Substantia nigra (tissue), 51 donors: ENCODE measurements at places on chromosomes 1 and 21.

DNA sequence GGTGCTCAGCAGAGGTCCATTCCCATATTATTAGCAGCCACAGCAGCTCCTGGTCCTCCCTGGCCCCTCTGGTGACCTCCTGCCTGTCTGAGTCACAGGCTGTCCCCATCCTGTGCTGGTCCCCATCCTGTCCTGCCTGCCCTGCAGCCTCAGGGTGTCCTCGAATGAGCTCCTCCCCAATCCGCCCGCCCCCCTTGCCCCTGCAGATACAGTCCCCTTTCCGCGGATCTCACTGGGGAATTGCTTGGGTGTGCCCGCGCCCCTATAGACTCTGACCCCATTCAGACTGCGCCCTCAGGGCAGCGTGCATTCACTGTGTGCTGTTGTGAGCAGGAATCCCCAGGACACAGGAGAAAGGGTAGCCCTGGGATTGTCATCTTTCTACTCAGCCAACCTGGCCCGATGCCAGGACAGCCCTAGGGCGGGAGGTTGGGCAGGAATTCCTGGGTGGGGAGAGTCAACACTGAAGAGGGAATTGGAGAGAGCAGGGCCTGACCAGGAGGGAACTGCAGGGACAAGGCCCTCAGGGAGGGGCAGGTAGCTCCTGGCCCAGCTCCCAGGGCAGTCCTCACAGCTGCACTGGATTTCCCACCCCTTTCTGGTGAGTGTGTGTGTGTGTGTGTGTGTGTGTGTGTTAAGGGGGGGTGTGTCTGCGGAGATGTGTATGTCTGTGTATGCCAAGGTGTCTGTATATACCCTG, 1.1 kb upstream of the GUCA2A start:
- DNase-seq = no peak

- DNase-seq = no peak
Observed at GRCh38 chr21:23613014-23613413, 1994.3 kb downstream of the MRPL39 start.

GRCh38 chr1:167166690-167167075, 54.0 kb upstream of the POU2F1 start:
- DNase-seq = no peak

- DNase-seq = no peak
Observed at GRCh38 chr21:29343519-29343918, 44.8 kb downstream of the BACH1 start.

- DNase-seq = no peak
Observed at GRCh38 chr1:165737196-165737595, 31.5 kb downstream of the TMCO1 start.

DNA sequence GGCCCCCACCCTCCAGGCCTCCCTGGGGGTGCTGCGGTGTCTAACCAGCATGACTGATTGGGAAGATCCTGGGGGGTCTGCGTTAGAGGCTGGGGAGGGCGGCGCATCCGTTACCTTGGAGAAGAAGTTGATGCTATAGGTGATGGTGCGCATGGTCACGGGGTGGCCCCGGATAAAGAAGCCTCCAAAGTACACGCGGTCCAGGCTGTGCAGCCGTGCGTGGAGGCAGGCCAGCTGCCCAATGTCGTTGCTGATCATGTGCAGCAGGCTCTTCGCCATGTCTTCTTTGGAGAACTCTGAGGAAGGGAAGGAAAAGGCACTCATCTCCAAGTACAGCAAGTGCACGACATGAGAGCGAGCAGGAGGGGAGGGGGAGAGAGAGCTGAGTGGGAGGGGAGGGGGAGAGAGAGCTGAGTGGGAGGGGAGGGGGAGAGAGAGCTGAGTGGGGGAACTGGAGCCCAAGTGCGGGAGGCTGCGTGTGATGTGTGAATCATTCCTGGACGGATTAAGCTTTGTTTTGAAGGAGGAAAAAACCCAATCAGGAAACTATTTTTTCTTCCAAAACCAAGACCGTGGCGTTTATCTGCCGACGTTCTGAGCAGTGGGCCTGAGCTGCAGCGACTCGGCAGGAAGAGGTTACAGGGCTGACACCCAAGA, 7.2 kb downstream of the PANK4 start:
- DNase-seq = no peak

DNA sequence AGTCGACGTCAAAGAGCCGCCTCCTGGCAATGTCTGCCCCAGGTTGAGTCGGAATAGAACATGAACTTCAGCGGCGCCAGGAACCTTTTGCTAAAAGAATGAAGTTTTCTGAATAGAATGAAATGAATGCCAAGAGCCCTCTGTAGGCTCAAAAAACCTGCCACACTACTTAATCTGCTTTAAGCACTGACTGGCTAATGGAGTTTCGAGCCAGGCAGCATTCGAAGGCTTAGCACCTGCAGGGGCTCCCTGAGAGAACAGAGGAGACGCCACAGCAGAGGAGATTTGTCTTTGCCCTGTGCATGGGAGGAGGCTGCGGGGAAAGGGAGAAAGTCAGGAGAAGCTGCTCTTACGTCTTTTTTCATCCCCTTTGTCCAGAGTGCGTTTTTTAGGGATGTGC, 641.7 kb downstream of the AJAP1 start:
- no peak for DNase-seq

- no peak for DNase-seq
Observed at GRCh38 chr1:34970220-34970735, 14.9 kb downstream of the TMEM35B start.

- DNase-seq = no peak
Observed at GRCh38 chr1:162973381-162973795, 95.8 kb upstream of the RGS4 start.

DNA sequence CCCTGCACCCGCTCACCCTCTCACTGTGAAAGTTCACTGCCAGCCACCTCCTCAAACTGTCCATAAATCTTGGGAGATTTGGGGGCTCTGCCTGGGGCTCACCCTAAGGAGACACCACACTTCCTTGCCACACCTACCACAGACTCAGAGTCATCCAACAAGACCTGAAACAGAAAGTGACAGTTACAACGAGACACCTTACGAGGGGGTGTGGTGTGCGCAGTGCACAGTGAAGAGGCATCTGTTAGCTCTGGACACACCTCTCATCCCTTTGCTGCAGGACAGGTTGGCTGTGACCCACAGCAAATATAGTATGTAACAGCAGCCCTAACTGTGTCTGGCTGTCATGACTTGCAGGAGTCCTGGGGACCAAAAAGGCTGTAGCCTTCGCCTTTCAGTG, 190.2 kb downstream of the NR5A2 start:
- no peak for DNase-seq

GRCh38 chr1:40893946-40894345, 31.8 kb upstream of the CITED4 start:
- no peak for DNase-seq

DNA sequence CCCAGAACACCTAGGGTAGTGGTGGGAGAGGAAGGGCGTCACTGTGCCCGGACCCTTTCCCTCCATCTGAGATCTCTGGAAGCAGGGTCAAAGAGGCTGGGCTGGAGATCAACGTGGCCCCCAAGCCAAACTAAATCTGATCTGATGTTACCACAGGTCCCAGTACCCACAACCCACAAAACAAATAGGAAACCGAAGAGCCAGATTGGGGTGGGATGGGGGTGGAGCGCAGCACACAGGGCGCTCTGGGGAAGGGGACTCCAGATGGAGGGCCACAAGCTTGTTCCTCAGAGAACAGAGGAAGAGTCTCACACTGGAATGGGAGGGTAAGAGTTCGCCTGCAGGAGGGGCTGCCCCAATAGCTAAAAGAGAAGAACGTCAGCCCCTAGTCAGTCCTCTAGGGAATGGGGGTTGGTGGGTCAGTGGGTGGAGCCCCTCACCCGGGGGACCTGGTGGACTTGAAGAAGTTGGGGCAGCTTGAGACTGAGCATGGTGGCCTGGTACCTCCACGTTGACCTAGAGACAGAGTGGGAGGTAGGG, 1.5 kb downstream of the PAQR6 start:
- no peak for DNase-seq

- DNase-seq = no peak
Observed at GRCh38 chr1:87219626-87220025, 109.1 kb upstream of the LMO4 start.

DNA sequence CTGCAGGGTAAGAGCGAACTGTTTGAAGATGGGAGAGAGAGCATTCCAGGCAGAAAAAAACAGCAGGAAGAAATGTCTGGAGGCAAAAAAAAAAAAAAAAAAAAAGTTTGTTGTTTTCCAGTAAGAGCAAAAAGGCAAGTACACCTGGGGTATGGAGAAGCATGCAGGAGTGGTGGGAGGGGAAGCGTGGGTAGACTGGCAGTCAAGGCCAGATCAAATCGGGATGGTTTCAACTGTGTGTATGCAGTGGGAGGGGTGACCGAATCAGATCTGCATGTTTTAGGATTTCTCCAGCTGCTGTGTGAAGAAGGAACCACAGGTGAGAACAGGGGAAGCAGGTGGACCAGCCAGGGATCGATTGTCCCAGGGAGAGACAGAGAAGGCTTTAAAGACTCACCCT, 34.7 kb downstream of the CSMD2 start:
- DNase-seq = no peak

GRCh38 chr1:234634387-234634786, 24.4 kb upstream of the IRF2BP2 start:
- no peak for DNase-seq

GRCh38 chr1:196355206-196355786, 252.9 kb downstream of the KCNT2 start:
- no peak for DNase-seq
